Dermis microvascular lymphatic vessel endothelial cell (primary cell): ENCODE measurements at places on chromosomes 5 and 9. TPM values are rescaled to one million over a fixed set of nuclear protein-coding genes. Genes with fewer than 3 reads are reported as not detected.

The TMEM174 gene
- not detected in 2 replicates for total RNA-seq

The MARCHF3 gene
- total RNA-seq = 99.6 and 123 TPM in 2 replicates

The TMEM232 gene
- 0.13 and 0.26 TPM in 2 replicates for total RNA-seq

The F2RL1 gene
- total RNA-seq = 61.2 and 98.1 TPM in 2 replicates

The TMEM141 gene
- 54.1 and 58.8 TPM in 2 replicates for total RNA-seq

The SLC6A3 gene
- total RNA-seq = not detected in 2 replicates

The SLC38A9 gene
- total RNA-seq = 36.2 and 40.7 TPM in 2 replicates

The LHFPL2 gene
- 21.1 and 39.6 TPM in 2 replicates for total RNA-seq

The C9orf50 gene
- total RNA-seq = not detected in 2 replicates

The PCDHA13 gene
- total RNA-seq = under 0.01 TPM in 2 replicates

The PHF24 gene
- under 0.01 TPM in 1 of 2 replicates, not detected in the other for total RNA-seq

The ADAMTS13 gene
- 0.39 and 1.0 TPM in 2 replicates for total RNA-seq

The FREM1 gene
- under 0.01 TPM in 2 replicates for total RNA-seq
